ENCODE measurements at places on chromosomes 2 and 18. TPM values are rescaled to one million over a fixed set of nuclear protein-coding genes. Genes with fewer than 3 reads are reported as not detected.

The CFLAR gene
- total RNA-seq = 65.1 TPM

The CABLES1 gene
- total RNA-seq = 0.43 TPM

The D2HGDH gene
- total RNA-seq = 18.0 TPM

The STPG4 gene
- total RNA-seq = 0.64 TPM

The CDH7 gene
- not detected for total RNA-seq

The MAPK4 gene
- under 0.01 TPM for total RNA-seq

The MYO7B gene
- not detected for total RNA-seq

The COLEC12 gene
- total RNA-seq = 3.9 TPM

The TUBA3E gene
- not detected for total RNA-seq

The DSG2 gene
- 2.6 TPM for total RNA-seq

The TIGD1 gene
- total RNA-seq = 4.2 TPM

The C2orf15 gene
- not detected for total RNA-seq

The CNGA3 gene
- total RNA-seq = not detected

The LRATD1 gene
- total RNA-seq = 1.7 TPM

The MEP1B gene
- total RNA-seq = 0.64 TPM

The BMP10 gene
- not detected for total RNA-seq

The EN1 gene
- under 0.01 TPM for total RNA-seq

The RUFY4 gene
- total RNA-seq = not detected

The CD8A gene
- total RNA-seq = not detected

The BOLA3 gene
- 50.1 TPM for total RNA-seq

The SERPINB13 gene
- total RNA-seq = not detected

The RESP18 gene
- total RNA-seq = not detected

The KCNE4 gene
- total RNA-seq = 13.4 TPM

The HES6 gene
- 2.2 TPM for total RNA-seq

The ICOS gene
- not detected for total RNA-seq

The PRSS56 gene
- total RNA-seq = not detected

The IL1B gene
- total RNA-seq = 2.6 TPM

The MAP3K2 gene
- 53.5 TPM for total RNA-seq

The TFPI gene
- 110 TPM for total RNA-seq

The KIF5C gene
- total RNA-seq = under 0.01 TPM

The RAB6C gene
- total RNA-seq = under 0.01 TPM

The SLC35G4 gene
- total RNA-seq = not detected

The MDH1B gene
- total RNA-seq = 1.3 TPM

The FHL2 gene
- total RNA-seq = 346 TPM

The PTPRN gene
- total RNA-seq = 0.86 TPM

The ARHGAP28 gene
- total RNA-seq = 6.0 TPM

The BUB1 gene
- 37.1 TPM for total RNA-seq

The ANKRD39 gene
- total RNA-seq = 5.8 TPM

The SERPINE2 gene
- total RNA-seq = 242 TPM

The IL37 gene
- not detected for total RNA-seq

The COBLL1 gene
- 13.4 TPM for total RNA-seq

The UGT1A10 gene
- total RNA-seq = not detected

The FTCDNL1 gene
- 0.32 TPM for total RNA-seq

The ATP8B1 gene
- 26.3 TPM for total RNA-seq

The RNF152 gene
- total RNA-seq = 11.7 TPM

The EVX2 gene
- not detected for total RNA-seq

The SIX3 gene
- not detected for total RNA-seq

All from fibroblast of villous mesenchyme (primary cell).